NK-92 treated with Interleukin-12 subunit alpha and Interleukin-12 subunit beta, amount 100 ng/mL, for 24 hours (cell line): ENCODE measurements at places on chromosomes 6 and 20.

- no peak for DNase-seq
Observed at GRCh38 chr6:166143011-166143410, 24.6 kb downstream of the TBXT start.

GRCh38 chr20:21303872-21304586, 898 bp downstream of the XRN2 start:
- DNase-seq = no peak

- no peak for DNase-seq
Observed at GRCh38 chr20:21708738-21709534, 3.5 kb downstream of the PAX1 start.

- no peak for DNase-seq
Observed at GRCh38 chr6:139940741-139941729, 566.6 kb upstream of the CITED2 start.

- DNase-seq = no peak
Observed at GRCh38 chr6:112086744-112087135, 542 bp downstream of the TUBE1 start.

DNA sequence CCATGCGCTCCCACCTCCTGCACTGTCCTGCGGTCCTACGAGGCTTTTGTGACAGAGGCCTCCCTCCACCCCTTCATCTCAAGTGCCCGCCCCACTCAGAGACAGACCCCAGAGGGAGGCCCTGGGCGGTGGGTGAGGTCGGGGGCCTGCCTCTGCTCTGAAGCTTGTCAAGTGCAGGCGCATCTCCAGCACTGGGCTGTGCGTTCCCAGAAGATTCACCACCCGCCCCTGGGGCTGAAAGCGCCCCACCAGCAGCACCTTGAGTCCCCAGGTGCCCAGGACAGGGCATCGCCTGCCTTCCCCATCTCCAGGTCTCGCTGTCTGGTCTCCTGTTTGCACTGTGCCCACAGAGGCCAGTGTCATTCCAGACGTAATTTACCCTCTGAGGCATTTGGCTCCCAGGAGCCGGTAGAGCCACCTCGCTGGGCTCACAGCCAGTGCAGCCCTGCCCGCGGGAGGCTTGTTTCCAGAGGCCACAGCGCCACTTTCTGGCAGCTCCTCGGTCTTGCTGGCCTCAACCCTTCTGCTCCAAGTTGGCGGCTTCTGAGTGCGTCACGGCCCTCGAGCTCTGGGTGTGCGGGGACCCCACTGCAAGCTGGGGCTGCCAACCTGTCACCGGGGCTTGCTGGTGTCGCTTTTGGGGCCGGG, 191.1 kb downstream of the TAF4 start:
- DNase-seq = no peak

- no peak for DNase-seq
Observed at GRCh38 chr6:133967347-133967746, 14.3 kb downstream of the TBPL1 start.

DNA sequence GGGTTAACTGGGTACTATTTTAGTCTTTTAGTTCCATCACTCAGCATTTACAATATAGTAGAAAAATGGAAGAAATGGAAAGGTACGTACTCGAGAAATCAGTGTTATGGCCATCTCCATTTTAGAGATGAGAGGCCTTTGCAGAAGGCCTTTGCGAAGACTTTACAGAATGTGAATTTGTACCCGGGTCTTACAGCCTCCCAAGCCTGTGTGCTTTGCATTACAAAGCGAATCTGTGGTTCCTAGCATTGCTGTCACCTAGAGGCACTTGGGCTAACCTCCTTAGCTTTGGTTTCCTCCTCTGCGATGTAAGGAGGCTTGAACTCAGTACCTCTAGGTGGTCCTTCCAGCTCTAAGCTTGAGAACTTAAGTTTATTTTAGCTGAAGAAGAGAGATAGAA, 10.9 kb downstream of the VAPB start:
- no peak for DNase-seq

DNA sequence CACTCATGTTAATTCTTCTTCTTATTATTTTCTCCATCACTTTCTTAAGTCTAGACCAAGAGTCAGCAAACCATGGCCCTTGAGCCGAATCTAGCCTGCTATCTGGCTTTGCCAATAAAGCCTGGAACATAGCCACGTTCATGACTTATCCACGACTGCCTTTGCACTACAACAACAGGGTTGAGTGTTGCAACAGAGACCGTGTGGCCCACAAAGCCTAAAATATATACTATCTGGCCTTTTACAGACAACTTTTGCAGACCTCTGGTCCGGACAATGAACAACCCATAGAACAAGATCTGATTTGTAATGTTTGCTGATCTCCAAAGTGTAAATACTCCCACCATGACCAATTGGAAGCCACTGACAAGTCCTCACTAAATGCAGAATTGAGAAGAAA, 140.5 kb upstream of the CDYL start:
- DNase-seq = no peak

- DNase-seq = no peak
Observed at GRCh38 chr6:5087389-5087788, 2.2 kb downstream of the PPP1R3G start.

GRCh38 chr6:131372535-131372934, 200.5 kb upstream of the ARG1 start:
- DNase-seq = no peak

- peak; percentile 27 for DNase-seq
Observed at GRCh38 chr6:133203344-133203697, 37.8 kb upstream of the EYA4 start.

- DNase-seq = peak; percentile 31
Observed at GRCh38 chr6:135183532-135184440, 2.7 kb downstream of the MYB start.

DNA sequence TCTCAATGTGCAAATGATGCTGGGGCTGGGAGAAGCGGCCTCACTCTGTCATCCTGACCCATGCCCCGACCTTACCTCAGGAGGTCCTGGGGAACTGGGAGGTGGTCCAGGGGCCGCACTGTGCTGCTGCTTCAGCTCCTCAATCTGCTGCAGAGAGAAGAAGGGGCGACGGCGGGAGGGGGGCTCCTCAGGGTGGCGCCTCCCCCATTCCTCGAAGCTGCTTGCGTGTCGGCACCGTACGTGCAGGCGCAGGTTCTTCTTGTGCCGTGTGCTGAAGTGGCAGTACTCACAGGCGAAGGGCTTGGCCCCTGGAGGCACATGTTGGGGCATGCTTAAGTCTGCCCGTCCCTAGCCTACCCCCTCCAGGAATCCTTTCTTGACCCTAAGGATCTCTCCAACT, 12.9 kb downstream of the ZNF335 start:
- DNase-seq = no peak

GRCh38 chr20:51189814-51190782, 167.2 kb upstream of the KCNG1 start:
- peak; percentile 63 for DNase-seq

- no peak for DNase-seq
Observed at GRCh38 chr20:15131176-15131575, 793.8 kb upstream of the FLRT3 start.

DNA sequence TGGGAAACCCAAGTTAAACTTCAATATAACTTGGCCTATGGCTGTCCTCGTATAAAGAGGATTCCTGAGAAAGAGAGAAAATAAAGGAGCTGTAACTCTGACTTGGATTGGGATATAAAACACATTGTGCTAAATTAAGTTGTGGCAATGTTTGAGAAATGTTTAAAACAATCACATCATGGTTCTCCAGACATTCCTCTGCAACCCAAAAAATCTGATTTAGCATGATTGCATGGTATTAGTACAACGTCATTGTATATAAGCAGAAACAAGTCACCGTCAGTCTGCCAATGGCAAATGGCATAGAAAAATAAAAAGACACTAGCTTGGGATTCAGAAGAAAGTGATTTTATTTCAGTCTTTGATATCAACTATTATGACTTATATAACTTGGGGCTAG, 140.2 kb upstream of the FAM83B start:
- no peak for DNase-seq

- no peak for DNase-seq
Observed at GRCh38 chr6:68760941-68761676, 126.0 kb downstream of the ADGRB3 start.

- DNase-seq = no peak
Observed at GRCh38 chr6:156852147-156852857, 75.1 kb downstream of the ARID1B start.

- DNase-seq = no peak
Observed at GRCh38 chr6:118843685-118844390, 50.1 kb upstream of the ASF1A start.

DNA sequence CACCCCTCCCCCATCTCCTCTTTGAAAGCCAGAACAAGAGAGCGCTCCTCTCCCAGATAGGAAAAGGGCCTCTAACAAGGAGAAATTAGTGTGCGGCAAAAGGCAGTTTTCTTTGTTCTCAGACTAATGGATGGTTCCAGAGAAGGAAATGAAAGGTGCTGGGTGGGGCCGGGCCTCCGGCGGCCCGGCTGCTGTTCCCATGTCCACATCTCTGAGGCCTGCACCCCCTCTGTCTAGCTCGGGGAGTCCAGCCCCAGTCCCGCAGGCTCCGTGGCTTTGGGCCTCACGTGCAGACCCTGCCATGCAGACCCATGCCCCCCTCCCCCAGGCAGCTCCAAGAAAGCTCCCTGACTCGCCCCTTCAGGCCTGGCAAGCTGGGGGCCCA, 35.8 kb upstream of the MRGBP start:
- DNase-seq = no peak

- peak; percentile 13 for DNase-seq
Observed at GRCh38 chr6:10801224-10801848, 37.0 kb downstream of the MAK start.

GRCh38 chr6:43011207-43011606, 2.5 kb downstream of the MEA1 start:
- DNase-seq = no peak

- DNase-seq = no peak
Observed at GRCh38 chr6:136962661-136963060, 40.6 kb downstream of the SLC35D3 start.

DNA sequence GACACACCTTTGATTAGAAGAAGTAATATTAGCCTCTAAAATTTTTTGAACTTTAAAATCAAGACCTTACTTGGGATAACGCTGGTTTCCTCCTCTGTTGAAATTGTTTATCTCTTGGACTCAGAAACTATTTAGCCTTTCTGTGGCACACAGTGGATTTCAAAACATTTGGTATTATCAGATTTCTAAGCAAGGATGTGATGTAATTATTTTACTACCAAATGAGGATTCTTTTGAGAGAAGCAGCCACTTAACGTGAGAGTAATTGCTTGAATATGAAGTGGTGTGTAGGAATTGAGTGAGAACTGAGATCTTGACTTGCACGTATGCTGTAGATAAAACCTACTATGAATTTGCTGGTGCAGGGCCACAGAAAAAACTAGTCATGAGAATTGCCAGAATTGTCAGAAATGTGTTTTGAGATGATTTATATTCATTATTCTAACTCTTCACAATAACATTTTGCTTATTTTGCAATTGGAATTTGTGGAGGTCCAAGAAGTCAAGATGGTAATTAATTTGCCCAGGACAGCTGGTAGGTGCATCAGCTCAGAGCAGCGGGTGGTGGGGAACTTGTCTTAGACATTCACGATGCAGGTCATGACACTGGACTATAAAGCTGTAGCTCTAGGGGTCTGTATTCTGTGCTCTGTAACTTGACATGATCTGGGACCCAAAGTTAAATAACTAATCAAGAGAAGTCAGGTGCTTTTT, 53.4 kb downstream of the AKAP12 start:
- DNase-seq = no peak

DNA sequence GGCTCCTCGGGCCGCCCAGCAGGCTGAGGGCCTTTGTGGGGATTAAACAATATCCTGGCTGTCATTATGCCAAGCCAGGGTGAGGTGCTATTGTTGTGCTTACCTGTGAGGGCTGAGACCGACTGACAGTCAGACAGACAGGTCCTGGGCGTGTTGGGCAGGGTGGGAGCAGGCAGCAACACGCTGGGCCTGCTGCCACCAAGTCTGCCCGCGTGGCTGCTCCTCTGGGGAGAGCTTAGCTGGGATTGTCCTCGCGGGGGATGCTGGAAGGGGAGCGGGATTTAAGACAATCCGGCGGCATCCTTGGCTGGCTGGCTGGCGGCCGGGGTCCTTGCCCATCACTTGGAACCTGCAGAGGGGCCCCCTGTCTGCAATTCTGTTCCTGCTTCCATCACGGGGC, 20.0 kb downstream of the ITPR3 start:
- no peak for DNase-seq

GRCh38 chr20:17225851-17226409, 910 bp upstream of the PCSK2 start:
- no peak for DNase-seq

- DNase-seq = no peak
Observed at GRCh38 chr6:17988422-17988944, 1.0 kb upstream of the KIF13A start.

DNA sequence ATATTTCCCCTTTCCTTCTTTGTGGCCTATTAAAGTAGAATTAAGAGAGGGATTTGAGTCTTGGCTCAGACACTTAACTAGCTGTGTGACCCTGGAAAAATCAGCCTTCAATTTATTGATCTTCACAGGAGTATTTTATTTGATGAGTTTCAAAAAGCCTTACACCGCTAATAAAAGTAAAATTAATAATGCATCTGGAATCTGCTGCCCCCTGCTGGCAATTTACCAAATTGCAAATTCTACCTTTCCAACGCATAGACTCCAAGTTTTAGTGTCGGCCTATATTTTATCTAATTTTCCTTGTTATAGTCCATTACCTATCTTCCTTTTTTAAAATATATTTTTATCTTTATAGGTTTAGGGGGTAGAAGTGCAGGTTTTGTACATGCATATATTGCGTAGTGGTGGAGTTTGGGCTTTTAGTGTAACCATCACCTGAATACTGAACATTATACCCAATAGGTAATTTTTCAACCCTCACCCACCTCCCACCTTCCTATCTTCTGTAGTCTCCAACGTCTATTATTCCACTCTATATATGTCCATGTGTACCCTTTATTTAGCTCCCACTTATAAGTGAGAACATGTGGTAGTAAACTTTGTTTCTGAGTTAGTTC, 46.3 kb downstream of the GOPC start:
- no peak for DNase-seq

- DNase-seq = no peak
Observed at GRCh38 chr6:67698534-67698933, 936.5 kb upstream of the ADGRB3 start.

DNA sequence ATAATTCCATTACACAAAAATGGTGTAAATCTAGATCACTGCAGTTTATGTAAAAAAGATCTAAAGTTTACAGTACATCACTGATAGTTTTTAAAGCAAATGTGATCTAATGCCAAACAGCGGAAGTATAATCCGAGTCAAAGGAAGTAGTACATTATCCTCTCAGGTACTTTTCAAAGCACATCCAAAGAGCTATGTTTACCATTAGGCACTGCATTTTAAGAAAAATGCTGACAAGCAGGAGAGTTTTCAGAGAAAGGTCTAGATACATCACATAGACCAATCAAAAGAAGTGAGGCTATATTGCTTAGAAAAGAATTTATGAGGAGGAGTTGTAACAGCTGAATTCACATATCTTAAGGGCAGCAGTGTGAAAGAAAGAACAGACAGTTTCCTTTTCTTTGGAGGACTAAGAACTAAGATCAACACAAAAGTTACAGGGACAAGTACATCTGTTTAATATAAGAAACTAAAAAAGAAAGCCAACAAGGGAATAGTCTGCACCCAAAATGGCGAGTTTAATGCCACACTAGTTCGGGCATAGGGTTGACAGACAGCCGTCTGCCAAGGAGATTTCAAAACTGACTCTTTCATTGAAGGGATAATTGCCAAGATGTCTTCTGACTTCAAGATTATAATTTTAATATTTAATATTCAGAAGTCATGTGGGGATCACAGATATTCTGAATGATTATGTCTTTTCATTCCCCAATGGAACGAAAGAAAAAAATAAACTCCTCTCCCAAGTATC, 1.4 kb downstream of the ZNF184 start:
- DNase-seq = no peak

GRCh38 chr6:140018588-140018987, 644.1 kb upstream of the CITED2 start:
- no peak for DNase-seq
